ENCODE measurements at places on chromosomes 12 and 14.

DNA sequence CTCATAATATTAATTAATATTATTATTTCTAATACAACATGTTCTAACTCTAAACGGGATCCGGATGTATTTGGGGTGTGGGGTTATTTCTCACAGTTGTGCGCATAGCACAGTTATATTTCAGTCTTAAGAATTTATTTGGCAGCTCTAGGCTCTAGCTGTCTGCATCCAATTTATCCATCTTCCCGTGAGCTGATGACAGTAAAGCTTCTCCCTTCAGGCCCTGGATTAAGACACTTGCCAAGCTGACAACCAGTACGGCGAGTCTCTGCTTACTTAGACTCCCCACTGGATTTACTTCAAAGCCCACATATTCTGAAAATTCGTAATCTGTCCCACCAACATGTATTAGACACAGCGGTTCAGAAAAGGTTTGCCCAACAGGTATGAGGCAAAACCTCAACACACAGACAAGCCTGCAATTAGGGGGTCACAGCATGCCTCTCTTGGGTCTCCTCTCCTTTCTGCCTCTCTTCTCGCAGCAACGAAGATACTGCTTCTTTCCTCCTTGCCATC, 232.9 kb upstream of the TMTC1 start:
- no peak for DNase-seq

DNA sequence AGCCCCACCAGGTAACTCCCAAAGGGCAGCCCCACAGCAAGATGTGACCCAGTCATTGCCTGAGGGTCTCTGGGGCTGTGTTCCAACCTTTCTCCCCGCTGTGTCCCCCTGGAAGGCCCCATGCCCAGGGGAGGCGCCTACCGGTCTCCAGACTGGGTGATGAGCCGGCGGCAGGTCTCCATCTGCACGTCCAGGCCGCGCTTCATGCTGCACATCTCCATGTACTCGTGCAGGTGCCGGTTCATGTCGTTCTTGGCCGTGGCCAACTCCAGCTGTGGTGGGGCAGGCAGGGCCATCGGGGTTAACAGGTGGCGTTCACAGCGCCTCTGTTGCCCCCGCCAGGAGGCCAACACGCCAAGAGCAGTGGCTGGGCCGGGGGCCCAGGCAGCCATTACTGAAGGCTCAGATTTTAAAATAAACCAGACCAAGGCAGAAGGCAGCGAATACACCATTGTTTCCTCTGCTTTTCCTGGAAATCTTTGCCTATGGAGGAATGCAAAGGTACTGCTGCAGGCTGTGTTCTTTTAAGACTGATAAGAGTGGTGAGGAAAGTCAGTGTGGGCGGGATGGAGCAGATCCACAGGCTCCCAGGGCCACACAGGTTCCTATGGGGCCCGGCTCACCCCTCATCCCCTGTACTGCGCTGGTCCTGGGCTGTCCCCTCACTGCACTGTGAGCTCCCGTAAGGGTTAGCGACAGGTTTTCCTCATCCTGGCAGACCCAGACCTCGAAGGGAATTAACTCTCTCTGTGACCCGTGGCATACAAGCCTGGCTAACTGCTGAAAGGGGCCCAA, 7.3 kb downstream of the GAPDH start:
- no peak for DNase-seq

GRCh38 chr12:41485203-41485602, 297.1 kb downstream of the PDZRN4 start:
- no peak for DNase-seq

DNA sequence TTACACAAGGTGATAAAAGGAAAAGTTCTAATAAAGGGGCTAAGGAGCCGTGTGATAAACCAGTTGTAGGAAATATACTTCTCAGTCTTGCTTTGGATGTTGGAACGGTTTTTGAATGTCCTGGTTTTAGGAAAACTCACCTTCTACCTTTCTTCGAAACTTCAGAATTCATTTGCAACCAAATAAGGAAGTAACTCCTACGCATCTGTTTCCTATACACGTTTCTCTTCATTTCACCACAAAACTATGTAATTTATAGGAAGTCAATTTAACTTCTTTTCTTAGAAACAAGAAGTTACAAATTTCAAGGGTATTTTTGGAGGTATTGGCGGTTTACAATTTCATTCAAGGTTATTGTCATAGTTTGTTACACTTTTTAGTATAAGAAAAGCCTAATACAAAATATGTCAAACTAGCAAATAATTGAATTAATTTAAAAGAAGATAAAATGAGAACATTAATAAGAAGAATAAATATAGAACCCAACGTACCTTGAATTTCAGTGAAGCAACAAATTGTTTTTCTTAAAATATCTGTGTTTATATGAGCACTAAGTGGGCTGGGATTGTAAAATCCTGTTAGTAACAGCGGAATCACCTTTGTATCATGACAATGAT, 33.2 kb upstream of the CD69 start:
- no peak for DNase-seq

DNA sequence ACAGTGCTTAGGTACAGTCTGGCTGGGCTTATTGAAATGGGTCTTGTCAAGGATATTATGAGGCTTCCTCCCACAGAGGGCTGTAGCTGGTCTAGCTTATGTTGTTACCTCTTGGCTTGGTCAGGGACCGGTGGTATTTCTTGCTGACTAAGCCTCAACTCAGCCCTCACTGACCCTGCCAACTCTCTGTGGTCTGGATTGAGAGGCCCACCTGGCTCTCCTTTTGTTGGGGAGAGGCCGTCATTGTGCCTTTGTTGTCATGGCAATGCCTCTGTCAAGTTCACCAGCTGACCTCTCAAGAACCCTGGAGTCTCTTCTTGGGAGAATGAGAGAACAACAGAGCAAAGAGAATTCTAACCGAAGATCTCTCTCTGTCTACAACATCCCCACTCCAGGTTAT, 245.6 kb upstream of the NPAS3 start:
- peak; percentile 100 for DNase-seq

GRCh38 chr14:37051680-37052079, 120.7 kb downstream of the SLC25A21 start:
- DNase-seq: no peak

- DNase-seq: no peak
These were observed 140.3 kb upstream of the NUDT4 start for GRCh38 chr12:93237235-93237915.

GRCh38 chr12:109385339-109386058, 37.8 kb downstream of the MYO1H start:
- peak; percentile 27 for DNase-seq

DNA sequence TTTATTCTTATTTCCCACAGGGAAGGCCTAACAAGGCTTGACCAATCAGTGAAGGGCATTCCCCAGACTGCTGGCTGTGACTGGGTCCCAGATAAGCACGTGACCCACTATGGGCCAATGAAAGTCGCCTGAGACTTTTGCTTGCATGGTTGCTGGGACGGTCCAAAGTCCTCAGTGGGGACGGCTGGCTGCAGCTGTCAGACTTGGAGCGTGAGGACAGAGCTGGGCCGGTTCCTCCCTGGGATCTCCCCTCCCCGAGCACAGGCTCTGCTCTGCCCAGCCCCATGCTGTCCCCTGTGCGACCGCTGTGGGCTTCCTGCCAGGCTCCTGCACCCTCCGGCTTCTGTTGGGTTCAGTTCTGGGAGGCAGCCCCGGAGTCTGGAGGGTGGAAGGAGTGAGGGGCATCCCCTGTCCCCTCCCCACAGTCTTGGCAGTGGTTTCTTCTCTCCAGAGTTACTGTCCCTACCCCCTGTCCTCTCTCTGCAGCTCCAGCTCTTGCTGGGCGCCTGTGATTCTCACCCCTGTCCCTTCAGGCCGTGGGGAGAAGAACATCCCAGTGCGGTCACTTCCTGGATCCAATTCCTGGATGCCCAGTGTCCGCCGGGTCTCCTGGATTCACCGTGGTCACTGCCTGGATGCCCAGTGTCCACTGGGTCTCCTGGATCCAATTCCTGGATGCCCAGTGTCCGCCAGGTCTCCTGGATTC, 50.1 kb downstream of the GALNT9 start:
- DNase-seq: no peak

- no peak for DNase-seq
These were observed 60.1 kb upstream of the RIMBP2 start for GRCh38 chr12:130775953-130776856.

- no peak for DNase-seq
These were observed 130.1 kb upstream of the NEDD1 start for GRCh38 chr12:96776908-96777307.

DNA sequence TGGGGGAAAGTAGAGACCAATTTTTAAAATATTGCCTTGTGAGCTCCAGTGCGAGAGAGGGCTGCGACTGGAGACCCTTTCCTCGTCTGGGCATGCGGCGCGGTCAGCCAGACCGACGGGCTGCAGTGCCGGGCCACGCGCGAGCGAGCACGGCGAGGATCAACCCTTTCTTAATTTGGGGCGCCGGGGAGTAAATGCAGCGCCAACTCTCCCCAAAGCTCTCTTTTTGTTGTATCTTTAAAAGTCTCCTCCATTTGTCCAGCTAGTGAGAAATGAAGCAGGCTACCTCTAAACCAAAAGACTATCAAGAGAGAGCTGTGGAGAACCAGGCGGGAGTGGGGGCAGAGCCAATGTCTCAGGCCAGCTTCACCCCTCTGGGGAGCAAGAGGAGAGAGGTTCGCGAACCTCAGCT, 1.4 kb downstream of the SIX1 start:
- DNase-seq: no peak

DNA sequence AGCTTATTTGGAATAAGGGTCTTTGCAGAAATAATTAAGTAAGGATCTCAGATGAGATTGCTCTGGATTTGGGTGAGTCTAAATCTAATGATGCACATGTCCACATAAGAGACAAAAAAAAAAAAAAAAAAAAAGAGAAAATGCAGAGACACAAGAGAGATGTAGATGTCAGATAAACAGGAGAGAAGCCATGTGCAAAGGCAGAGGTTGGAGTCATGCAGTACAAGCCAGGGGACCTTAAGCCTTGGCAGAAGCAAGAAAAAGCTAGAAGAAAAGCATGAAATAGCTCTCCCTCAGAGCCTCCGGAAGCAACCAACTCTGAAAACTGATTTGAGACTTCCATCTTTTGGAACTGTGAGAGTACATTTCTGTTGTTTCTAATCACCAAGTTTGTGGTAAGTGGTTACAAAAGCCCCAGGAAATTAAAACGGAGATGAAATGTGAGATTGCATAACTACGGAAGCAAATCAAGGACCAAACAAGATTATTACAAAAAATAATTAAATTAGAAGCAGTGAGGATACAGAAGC, 1304.0 kb upstream of the SEL1L start:
- no peak for DNase-seq

- DNase-seq: no peak
These were observed 84.4 kb upstream of the DDHD1 start for GRCh38 chr14:53237488-53237887.

DNA sequence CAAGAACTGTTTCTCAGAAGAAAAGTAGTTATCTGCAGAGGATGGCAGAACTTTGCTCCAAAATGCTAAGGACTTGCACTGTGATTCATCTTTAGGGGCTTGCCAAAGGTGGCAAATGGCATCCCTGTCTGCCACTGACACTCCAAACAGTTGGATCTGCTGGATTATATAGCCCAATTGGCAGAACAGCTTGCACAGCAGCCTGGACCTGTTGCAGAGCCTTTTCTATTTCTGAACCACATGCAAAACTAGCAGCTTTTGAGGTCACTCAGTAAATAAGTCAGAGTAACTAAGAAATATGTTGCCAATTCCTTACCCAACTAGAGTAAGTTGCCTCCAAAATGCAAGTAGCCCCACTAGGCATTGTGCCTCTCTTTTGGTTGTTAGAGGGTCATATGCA, 397.5 kb upstream of the NOVA1 start:
- no peak for DNase-seq

DNA sequence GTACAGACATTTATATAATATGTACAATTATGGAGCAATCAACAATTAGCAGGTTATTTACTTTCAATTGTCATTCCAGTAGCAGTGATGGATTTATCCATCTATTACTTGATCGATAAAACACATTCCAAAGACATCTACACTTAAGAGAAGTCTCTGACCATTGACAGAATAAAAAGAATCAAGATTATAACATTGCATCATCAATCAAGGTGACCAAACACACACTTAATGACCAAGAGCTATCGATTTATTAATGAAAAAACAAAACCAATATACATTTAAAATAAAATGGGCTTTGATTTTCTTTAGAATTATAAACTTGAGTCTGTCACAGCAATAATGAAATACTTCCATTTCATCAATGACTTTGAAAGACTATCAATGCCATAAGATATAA, 170.2 kb upstream of the CDKN3 start:
- no peak for DNase-seq

GRCh38 chr12:104747955-104748354, 210.1 kb downstream of the SLC41A2 start:
- no peak for DNase-seq

DNA sequence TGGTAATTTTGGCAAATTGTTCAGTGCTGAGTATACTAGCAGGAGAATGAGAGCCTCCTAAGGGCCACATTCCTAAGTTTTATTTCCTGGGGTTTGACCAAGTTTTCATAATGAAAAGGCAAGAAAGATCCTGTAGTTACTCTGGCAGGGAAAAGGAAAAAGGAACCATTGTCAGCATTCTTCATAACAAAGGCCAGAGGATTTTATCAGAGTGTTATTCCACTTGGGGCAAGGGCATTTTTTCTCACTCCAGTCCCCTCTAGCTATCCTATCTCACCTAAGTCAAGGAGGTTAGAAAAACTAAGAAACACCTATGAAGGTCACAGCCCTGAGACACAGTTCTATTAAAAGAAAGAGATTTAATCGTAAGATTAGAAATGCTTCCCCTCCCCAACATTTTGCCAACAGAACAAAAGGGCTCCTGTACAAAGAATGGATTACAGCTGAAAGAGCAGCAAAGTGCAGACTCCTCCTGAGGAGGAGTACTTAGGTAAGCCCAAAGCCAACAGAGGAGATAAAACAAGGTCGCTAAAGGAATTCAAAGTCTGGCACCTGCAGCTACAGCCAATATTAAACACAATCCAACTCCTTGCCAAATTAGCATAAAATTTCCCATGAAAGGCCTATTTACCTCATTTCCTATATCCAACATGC, 162.4 kb downstream of the GALC start:
- no peak for DNase-seq
